Hematopoietic multipotent progenitor cell (in vitro differentiated cells): ENCODE measurements at places on chromosomes 5 and 9.

GRCh38 chr9:119368681-119369581, at the start of gene BRINP1:
BRINP1 (minus strand) TSS chr9:119369435; CDS start chr9:119313355, 56,080 bp downstream.
- DNase-seq = no peak

- DNase-seq = peak; percentile 70
Measured at GRCh38 chr9:27333241-27334052, 36.5 kb upstream of the EQTN start.

DNA sequence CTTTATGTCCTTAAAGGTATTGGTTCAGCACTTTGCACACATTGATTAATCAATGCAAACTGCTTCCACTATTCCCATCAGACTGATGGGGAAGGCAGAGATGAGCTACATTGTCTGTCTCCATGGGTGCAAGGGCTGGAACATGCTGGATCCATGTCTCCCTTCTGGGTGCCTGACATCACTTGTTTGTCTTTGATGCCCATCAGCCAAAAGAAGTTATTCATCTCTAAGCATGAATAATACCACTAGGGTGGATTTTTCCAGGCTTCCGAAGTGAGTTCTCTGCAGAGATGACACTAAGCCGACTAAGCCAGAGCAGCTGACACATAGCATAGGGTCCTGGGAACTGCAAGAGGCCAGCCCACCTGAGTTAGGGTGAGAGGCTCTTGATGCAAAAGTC, 8.7 kb downstream of the FGF1 start:
- no peak for DNase-seq

GRCh38 chr5:58224221-58224620, 235.7 kb downstream of the PLK2 start:
- no peak for DNase-seq

- DNase-seq = no peak
Measured at GRCh38 chr9:119841016-119841415, 471.8 kb upstream of the BRINP1 start.

DNA sequence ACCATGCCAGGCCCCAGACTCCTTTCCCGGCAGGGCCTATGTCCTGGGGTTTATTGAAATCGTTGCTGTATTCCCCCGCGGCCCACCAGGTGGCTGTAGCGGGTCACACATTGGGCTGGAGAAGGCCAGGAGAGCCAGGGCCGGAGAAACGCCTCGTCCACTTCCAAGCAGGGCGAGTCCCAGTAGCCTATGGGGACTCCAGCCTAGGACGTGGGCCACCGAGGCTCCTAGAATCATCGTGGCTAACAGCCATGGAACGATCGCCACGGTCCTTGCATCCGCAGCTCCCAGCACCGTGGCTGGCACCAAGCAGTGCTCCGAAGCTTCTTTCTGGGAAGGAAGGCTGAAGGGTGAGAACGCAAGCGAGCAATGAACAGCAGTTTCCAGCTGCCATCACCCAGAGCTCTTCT, 87.7 kb downstream of the ENTREP1 start:
- DNase-seq = no peak

DNA sequence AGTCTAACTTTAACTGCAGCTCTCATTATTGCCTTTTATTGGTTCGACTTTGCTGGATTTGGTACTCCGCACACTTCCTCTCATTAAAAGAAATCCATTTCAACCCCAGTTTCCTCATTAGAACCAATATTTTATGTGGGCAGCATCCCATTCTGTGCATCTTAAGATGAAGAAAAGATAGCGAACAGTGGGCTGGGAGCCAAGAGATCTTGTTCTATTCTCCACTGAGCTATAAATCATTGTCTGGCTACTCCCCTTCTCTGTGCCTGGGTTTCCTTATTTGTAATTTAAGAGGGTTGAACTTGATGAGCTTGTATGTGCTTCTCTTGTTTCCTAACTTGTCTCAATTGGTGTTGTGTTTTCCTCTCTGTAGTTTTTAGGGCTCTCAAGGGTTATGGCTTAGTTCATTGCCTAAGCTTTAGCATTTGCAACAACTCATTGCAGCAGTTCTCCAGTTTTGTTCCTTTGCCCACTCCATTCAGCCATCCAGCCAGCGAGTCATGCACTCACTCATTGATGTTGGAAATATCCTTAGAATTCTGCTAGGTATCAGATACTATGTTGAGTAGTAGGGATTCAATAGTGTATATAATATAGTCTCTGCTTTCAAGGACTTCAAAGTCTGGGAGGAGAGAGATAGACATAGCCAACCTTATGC, 273.3 kb upstream of the TNC start:
- DNase-seq = no peak

DNA sequence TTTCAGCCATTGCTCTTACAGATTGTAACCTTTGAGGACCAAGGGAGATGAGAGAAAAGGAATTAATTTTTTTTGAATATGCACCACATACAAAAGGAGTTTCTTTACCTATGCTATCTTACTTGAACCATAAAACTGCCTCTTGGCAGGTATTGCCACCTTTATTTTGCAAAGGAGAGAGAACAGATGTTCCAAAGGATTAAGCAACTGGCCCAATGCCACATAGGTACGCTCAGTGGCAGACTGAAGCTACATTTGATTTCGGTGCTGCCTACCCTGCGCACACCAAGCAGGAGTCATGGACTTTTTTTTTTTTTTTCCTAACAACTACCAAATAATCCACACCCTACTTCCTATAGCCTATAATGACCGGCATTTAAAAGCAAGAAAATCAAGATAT, 43.1 kb downstream of the SAXO1 start:
- no peak for DNase-seq

GRCh38 chr5:11415751-11416150, 488.5 kb downstream of the CTNND2 start:
- no peak for DNase-seq

- no peak for DNase-seq
Measured at GRCh38 chr9:89952401-89952800, 347.6 kb downstream of the GADD45G start.

GRCh38 chr9:90842996-90843395, 41.4 kb downstream of the SYK start:
- peak; percentile 53 for DNase-seq

DNA sequence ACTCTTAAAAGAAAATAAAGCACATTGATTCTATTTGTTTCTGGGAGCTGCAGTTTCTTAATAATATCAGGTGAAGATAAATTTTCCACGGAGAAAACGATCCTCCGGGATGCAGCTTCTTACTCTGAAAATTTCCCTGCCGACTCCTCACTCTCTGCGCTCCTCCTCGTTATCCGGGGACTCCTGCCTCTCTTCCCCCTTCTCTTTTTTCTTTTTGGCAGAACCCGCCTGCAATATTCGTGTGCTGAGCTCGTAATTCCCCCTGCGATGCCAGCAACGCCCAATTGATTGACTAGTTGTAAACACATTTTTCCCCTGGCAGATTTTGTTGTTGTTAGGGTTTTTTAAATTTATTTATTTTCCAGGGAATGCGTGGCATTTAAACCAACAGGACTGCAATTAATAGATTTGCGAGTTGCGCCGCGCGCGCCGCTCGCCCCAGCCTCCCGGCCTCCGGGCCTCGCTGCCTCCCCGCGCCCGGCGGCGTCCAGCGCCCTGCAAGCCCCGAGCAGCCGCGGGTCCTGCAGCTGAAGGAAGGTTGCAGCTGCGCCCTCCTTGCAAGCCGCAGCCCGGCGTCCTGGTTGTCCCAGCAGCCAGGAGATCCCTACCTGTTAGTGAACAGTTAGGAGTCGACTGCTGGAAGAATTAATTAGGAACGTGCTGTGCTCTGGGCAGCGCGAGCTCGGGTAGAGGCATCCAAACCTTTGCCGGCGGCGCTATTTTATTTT, 2.2 kb downstream of the NTNG2 start:
- DNase-seq = no peak

GRCh38 chr5:107404595-107405374, 266.0 kb downstream of the EFNA5 start:
- no peak for DNase-seq

DNA sequence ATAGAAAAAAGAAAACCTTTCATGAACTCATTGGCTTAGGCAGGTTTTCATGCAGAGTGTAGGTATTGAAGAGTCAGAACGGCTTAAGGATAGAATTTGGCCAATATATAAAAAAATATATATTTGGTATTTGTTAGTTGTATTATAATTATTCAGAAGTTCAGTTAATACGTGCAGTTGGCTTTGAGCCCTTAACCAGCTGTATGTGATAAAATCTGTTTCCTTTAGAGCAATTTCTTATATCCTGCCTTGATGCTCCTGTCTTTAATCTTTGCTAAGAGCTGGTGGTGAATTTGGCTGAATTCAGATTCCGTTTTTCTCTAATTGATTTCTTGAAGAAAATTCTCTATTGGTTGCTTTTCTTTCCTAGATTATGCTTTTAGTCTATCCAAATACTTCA, 3.7 kb downstream of the ANXA1 start:
- DNase-seq = peak; percentile 42

- no peak for DNase-seq
Measured at GRCh38 chr9:136865041-136865767, 904 bp downstream of the EDF1 start.

DNA sequence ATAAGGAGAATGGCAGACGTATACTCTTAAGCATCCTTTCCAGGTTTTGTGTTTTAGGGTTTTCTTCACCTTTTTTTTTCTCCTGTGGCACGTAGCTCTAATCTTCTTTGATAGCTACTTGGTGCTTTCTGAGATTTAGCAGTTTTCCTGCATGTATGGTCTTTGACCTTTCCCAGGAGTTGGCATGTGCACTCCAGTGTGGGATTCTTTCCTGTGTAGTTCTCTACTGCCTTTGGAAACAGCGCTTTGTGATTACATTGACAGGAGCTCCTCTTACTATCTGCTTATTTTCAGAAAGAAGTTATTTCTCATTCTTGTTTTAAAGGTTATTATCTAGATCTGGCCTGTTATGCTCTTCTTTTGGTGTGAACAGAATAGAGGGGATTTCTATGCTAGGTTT, 65.5 kb downstream of the UNC13B start:
- no peak for DNase-seq

DNA sequence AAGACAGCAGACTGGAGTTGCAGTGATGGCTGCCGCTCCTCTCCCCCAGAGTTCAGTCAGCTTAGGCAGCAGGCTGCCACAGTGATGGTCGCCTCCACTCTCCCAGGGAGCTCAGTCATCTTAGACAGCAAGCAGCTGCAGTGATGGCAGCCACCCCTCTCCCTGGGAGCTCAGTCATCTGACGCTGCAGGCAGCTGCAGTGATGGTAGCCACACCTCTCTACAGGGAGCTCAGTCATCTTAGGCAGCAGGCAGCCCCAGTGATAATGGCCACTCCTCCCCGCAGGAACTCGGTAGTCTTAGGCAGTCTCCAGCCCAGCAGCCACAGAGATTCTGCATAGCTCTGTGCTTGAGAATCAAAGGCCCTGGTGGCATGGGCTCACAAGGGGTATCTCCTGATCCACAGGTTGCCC, 582.7 kb downstream of the DTWD2 start:
- DNase-seq = no peak

DNA sequence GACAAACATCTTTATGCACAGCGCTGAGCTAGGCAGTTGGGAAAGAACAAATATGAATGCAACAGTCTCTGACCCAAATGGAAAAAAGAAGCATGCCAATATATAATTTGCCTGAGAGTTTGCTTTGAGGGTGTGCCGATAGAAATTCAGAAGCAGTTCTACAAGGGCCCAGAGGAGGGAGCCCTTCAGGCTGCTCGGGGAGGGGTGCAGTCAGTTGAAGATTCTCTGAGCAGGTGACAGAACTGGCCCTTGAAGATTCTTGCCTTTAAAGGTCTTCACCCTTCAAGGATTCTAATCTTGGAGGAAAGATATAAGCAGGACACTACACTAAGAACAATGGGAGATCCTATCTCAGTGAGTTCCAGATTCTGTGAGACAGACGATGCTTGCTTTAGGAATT, 3.7 kb upstream of the PAPPA start:
- no peak for DNase-seq

GRCh38 chr5:98130261-98131035, 643.0 kb upstream of the RGMB start:
- no peak for DNase-seq

GRCh38 chr9:87193151-87193550, 245.8 kb upstream of the GAS1 start:
- no peak for DNase-seq
